ENCODE measurements at places on chromosomes 2 and 18. TPM values are rescaled to one million over a fixed set of nuclear protein-coding genes. Genes with fewer than 3 reads are reported as not detected.

Gene CFAP221
- not detected for total RNA-seq

Gene CNOT9
- 77.6 TPM for total RNA-seq

Gene SRD5A2
- under 0.01 TPM for total RNA-seq

Gene RAPH1
- total RNA-seq, result 28.2 TPM

Gene XDH
- 1.1 TPM for total RNA-seq

Gene MDH1B
- total RNA-seq, result 0.37 TPM

Gene PLEK
- not detected for total RNA-seq

Gene IL1F10
- total RNA-seq, result not detected

Gene AQP4
- total RNA-seq, result not detected

Gene TAF1B
- total RNA-seq, result 55.7 TPM

Gene ARHGEF33
- total RNA-seq, result 0.20 TPM

Gene TPRKB
- 31.2 TPM for total RNA-seq

Gene NOSTRIN
- 0.20 TPM for total RNA-seq

Gene PIKFYVE
- 38.5 TPM for total RNA-seq

Gene CBLN2
- total RNA-seq, result not detected

Gene DSG1
- total RNA-seq, result not detected

Gene TANC1
- total RNA-seq, result 7.7 TPM

Gene FAM237A
- total RNA-seq, result not detected

All from subcutaneous preadipocyte (primary cell).